GOT3 (cell line): ENCODE measurements at places on chromosomes 6 and 20.
A peak's percentile ranks its signal among the peaks of the same experiment; 100 is the strongest.

GRCh38 chr20:21020659-21021471, 85.3 kb downstream of the LINC00237 start:
- DNase-seq: no peak

- no peak for DNase-seq
Observed at GRCh38 chr6:14197118-14197517, 79.5 kb downstream of the CD83 start.

GRCh38 chr6:1392813-1393640, 3.7 kb downstream of the FOXF2 start:
- DNase-seq: no peak

DNA sequence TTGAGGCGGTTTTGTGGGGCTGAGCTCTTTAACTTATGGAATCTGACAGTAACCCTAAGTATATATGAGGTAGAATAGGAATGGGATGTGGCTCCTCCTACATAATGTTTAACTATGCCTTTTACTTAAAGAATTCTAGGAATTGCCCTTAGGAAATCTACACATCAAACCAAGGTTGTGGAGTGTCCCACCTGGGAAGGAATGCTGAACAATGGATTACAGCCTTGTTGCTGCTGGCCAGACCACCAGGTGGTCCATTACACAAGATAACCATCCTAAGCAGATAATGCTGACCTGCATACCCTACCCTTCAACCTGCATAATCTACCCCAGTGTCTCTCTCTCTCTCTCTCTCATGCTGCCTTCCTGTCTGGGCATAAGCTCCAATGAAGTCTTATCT, 35.0 kb upstream of the SLC22A16 start:
- DNase-seq: no peak

DNA sequence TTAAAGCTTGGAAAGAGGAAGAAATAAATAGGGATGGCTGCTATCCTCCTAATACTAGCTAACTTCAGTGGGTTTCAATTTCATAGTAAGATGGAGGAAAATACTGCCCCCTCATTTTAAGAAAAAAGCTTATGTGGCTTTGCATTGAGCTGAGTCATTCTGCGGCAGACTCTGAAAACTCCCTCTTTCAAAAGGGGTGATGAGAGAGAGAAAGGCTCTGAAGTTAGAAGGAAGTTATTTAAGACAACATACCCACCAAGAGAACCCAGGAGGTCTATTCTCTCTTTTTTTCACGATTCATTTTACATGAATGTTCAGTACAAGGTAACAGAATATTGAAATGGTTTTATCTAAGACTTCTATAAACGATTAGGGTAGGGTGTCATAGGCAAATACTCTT, 4.5 kb downstream of the PRDM13 start:
- no peak for DNase-seq

- DNase-seq: no peak
Observed at GRCh38 chr6:136529710-136530109, 20.5 kb downstream of the MAP7 start.

GRCh38 chr6:99589290-99589672, 17.4 kb upstream of the PRDM13 start:
- DNase-seq: no peak

GRCh38 chr6:54286141-54286540, 22.1 kb upstream of the TINAG start:
- no peak for DNase-seq

DNA sequence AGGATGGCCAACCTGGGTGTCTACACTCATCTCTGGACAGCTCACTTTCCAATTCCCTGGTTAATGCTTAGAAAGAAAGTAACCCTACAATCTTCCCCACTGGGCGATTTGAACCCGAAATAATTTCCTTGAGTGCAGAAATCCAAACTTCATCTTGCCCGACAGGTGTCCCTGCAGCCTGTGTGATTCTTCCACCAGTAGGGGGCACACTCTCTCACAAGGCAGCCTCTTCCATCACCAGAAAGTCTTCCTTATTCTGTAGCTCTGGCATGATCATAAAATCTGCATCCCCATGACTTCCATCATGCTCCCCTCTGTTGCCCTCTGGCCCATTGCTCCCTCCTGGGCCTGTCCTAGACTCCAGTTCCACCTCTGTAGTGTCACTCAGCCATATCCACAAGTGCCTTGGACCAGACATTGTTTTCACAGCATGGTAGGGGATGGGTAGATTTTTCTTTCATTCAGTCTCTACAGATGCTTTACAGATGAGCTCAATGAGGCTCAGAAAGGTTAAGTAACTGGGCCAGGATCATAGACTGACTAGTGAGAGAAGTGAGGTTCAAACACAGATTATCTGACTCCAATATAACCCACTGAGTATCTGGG, 170.4 kb upstream of the SPTLC3 start:
- DNase-seq: no peak

- DNase-seq: no peak
Observed at GRCh38 chr6:53461041-53461656, 83.8 kb downstream of the GCLC start.

DNA sequence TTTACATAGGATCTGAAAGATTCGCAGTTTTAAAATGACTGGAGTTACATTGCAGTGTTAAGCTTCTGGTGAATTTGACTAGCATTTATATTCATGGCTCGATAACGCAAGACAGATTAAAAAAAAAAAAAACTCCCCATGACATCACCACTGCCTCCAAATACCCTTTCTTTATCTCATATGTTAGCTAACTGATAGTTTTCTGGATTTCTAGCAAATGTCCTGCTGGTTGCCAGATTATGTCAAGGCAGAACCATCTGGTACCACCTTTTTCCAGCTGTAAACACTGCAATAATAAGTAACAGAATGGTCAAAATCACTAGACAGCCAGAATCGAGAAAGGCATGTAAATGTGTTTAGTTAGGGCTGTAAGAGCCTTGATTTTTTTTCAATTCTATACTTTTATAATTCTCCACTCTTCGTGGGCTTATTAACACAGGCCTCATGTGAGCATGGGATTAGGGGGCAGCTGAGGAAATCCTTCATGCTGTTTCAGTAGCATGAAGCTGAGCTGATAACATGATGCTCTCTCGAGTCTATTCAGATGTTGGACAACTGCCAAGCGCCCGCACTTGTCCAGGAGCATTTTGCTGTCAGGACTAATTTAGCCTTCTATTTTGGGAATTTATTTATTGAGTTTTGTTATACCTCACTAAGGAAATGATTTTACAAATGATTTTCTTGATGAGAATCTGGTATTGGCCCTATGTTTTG, 166.0 kb upstream of the SCGN start:
- no peak for DNase-seq

DNA sequence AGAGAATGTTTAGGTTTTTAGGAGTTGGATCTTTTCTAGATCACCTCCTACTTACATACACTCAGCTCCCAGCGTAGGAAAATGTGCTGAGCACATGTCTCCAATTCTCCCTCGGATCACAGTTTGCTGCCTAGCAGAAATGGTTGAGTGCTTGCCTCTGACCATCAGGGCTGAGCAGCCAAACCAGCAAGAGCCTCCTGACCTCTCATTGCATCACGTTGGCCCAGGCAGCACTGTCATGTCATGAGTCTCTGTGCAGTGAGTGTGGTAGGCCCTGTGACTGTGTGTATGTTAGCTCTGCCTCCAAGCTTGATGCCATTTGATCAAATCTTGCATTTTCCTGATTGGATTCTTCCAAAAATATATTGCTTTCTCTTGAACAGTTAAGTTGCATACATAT, 112.0 kb downstream of the LRRC1 start:
- no peak for DNase-seq

GRCh38 chr20:2042400-2042799, 48.5 kb upstream of the PDYN start:
- DNase-seq: peak; percentile 4

GRCh38 chr6:13256266-13257001, 71.9 kb downstream of the TBC1D7 start:
- no peak for DNase-seq

- DNase-seq: no peak
Observed at GRCh38 chr20:38094373-38094891, 60.9 kb downstream of the RPRD1B start.

- DNase-seq: no peak
Observed at GRCh38 chr20:3471397-3472021, 691 bp downstream of the ATRN start.

- DNase-seq: no peak
Observed at GRCh38 chr6:143607168-143607567, 70.6 kb upstream of the PHACTR2 start.

GRCh38 chr6:123636782-123637181, at the start of gene TRDN:
Gene TRDN (minus strand): TSS chr6:123636950. CDS start chr6:123636775, 175 bp downstream.
- DNase-seq: no peak

DNA sequence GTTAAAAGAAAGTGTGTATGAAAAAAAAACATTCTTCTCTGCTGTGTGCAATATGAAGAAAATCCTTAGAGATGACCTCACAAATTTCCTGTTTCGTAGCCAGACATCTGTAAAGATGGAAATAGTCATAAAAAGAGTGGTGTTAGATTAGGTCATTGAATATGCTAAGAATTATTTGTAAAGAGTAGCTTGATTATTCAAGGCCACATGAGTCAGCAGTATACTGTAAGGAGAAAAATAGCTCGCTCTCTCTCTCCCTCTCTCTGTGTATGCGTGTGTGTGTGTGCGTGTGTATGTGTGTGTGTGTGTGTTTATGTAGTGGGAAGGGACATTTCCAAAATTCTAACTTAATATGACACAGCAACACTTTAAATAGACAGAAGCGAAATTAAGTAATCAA, 78.8 kb downstream of the PTCHD4 start:
- no peak for DNase-seq

- DNase-seq: no peak
Observed at GRCh38 chr20:53001498-53002301, 29.5 kb downstream of the TSHZ2 start.

DNA sequence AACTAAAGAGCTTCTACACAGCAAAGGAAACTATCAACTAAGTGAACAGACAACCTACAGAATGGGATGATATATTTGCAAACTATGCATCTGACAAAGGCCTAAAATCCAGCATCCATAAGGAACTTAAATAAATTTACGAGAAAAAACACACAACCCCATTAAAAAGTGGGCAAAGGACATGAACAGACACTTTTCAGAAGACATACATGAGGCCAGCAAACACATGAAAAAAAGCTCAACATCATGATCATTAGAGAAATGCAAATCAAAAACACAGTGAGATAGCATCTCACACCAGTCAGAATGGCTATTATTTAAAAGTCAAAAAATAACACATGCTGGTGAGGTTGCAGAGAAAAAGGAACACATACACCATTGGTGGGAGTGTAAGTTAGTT, 24.5 kb downstream of the AGPAT4 start:
- DNase-seq: no peak

DNA sequence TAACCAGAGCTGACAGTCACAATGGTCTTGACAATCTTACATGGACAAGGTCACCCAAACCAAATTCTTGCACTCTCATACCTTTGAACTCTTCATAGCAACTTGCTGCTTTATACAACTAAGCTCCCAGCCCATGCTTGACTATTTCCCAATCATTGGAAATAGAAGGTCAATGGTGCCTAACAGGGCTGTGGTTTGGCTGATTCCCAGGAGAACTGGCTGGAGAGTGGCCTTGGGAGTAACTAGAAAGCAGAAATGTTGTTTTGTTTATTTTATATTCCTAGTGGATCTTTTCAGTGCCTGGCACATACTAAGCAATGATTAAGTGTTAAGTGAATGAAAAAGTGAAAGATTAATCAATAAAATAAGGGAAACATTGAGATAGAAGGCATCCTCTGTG, 3.0 kb downstream of the SPINT4 start:
- DNase-seq: no peak

DNA sequence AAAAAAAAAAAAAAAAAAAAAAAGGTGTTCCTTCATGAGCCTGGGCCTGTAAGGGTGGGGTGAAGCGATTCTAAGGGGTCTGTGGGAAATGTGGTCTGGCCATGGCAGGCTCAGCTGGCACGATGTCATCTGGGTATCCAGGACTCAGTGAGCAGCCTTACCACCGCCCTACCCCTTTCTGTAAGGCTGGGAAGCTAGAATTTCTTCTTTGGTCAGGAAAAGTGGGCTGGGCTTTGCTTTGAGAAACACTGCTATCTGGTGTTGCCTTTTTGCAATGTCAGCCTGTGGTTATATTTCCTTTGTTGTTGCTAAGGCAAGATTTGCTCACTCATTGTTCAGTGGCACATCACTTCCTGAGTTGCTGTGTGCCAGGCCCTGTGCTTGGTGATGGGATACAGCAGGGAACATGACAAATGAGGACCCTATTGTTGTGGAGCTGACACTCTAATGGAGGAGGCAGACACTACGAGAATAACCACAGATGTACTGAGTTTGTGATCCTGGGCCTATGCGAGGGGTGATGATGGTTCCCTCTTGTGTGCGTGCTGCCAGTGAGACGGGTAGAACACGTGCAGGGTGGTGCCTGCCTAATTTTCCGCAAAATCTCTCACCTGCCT, 45.9 kb upstream of the ZNFX1 start:
- no peak for DNase-seq

GRCh38 chr6:13511913-13512717, 24.7 kb upstream of the GFOD1 start:
- no peak for DNase-seq

- no peak for DNase-seq
Observed at GRCh38 chr20:52540509-52540908, 348.9 kb upstream of the ZFP64 start.

DNA sequence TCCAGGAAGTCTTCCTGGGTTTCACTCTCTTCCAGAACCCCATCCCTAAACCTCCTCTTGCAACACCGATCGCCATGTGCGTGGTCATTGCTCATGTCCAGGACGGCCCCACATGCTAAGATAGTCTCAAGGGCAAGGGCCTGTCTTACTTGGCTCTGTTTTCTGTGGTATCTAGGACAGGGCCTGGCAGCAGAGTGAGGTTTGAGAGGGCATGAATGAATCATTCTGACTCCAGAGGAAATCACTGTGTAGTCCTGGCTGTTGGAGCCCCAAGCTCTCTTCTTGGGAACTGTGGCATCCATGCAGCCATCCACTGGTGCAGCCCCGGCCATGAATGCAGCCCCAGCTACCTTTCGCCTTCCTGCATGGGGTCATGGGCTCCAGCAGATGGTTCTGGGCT, 12.4 kb downstream of the SIRPA start:
- DNase-seq: no peak

DNA sequence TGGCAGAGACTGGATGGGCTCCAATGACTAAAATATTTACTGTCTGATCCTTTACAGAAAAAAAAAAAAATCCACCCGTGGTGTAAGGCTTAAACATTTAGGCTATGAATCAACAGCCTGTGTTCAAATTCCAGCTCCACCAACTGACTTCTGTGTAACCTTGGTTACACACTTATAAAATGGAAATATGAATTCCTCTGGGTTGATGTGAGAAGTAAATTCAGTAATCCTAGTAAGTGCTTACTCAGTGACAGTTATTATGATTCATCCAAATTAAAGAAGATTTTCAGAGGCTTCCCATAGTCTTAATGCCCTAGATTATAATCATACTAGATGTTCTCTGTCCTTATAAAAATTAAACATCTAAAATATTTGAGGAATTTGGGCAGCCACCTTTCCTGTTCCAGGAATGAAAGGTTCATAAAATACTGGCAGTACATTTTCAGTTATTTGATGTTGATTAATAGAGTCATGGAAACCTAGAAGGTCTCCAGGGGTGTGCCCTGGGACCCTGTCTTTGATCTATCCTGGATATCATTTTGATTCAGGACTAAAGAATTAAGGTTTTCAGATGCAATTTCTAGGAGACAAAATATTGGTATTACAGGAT, 180.3 kb upstream of the ZNF217 start:
- DNase-seq: peak; percentile 63
